ENCODE measurements at places on chromosomes 13 and 19.

- no peak for DNase-seq
Observed at GRCh38 chr19:57249329-57249728, 8.9 kb downstream of the ZNF805 start.

GRCh38 chr19:46428239-46429135, at the start of gene PNMA8C:
PNMA8C (minus strand) TSS chr19:46428936; CDS start chr19:46428359, 577 bp downstream.
- peak; percentile 32 for DNase-seq

- DNase-seq = no peak
Observed at GRCh38 chr19:8517551-8518442, 3.8 kb upstream of the ZNF414 start.

DNA sequence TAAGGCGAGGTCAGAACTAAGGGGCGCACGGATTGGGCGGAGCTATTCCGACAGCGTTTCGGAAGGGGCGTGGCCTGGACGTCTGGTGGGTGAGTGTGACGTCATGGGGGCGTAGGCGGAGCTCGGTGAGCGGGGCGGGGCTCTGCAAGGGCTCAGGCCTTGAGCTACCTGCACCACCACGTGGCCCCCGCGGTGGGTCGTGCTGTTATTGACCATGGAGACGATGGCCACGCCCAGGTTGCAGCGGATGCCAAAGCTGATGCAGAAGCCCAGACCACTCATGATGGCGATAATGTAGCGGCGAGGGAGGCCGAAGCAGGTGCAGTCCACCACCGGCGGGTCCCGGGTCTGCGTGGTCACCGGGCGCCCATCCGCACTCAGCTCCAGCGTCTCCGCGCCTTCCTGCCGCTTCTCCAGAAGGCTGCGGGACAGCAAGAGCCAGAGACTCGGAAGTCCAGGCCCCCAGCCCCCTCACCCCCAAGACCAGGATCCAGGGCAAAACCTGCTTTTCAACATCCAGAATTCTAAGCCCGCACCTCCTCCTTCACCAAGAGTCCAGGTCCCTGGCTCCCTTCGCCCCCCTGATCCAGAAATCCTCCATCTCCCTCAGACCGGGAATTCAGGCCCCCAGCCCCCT, 4.8 kb downstream of the SLC17A7 start:
- DNase-seq = no peak

GRCh38 chr13:42409075-42409474, 137.1 kb downstream of the AKAP11 start:
- no peak for DNase-seq

- no peak for DNase-seq
Observed at GRCh38 chr13:90047600-90047999, 1299.9 kb upstream of the MIR17HG start.

DNA sequence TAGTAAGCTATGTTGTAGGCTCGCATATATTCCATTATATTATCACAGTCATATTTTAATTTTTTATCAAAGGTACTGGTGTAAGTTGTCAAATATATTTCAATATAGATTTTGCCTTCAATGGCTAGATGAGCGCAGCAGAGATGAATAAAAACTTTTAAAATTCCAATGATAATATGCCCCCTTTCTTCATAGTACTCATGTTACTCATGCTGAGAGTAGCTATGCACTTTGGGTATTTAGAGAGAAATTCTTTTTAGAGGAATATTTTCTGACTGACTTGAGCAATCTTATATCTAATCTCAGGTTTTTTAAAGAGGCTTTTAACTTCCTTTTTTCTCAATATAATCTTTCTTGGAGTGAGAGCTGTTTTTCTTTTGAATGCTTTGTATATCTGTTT, 11.4 kb downstream of the ZNF254 start:
- DNase-seq = no peak

DNA sequence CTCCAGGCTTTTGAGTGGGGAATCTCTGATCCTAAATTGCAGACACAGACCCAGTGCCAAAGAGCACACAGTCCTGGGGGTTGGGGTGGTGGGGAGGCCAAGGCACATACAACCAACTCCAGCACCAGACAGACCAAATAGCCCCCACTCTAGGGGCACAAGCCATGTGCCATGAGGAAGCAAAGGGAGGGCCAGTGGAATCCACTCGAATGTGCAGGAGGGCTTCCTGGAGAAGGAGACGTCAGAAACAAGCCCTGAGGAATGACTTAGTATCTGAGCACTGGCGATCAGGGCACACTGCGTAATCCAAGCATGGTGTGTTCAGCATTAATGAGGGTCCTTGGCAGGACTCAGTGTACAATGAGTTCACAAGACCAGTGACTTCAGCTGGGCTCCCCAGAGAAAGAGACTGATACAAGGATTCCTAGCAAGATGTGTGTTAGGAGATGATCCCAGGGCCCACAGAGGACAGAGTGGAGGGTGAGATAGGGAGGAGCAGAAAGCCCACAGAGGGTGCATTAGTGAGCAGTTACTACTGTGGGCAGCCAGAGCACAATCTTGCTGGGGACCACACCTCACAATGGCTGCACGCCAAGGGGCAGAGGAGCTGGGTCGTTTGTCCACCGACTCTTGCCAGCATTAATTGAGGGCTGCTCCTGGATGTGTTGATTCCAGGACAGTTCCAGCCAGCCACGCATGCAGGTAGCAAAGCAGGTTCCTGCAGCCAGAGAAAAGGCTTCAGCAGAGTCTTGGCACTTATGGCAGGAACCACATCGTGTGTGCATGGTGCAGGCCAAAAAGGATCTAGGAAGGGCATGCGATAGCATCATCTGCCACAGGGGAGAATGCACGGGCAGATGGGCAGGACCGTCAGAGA, 152.6 kb upstream of the VSTM2B start:
- DNase-seq = no peak

DNA sequence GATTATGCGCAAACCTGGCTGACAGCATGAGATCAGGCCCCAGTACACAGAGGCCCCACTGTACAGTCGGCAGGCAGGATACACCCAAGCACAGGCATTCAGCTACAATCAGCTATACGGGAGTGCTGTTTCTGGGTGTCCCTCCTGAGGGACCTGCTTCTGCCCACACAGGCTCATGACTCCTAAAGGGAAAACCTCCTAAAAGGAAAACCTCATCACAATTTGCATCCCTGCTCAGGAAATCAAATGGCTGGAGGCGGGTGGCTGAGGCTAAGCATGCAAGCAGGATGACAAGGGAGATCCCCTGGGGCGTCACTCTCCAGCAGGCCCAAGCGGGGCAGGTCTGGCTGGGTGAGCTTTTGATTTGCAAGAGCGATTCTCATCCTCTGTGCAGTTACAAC, 99.8 kb downstream of the CRYL1 start:
- DNase-seq = no peak

DNA sequence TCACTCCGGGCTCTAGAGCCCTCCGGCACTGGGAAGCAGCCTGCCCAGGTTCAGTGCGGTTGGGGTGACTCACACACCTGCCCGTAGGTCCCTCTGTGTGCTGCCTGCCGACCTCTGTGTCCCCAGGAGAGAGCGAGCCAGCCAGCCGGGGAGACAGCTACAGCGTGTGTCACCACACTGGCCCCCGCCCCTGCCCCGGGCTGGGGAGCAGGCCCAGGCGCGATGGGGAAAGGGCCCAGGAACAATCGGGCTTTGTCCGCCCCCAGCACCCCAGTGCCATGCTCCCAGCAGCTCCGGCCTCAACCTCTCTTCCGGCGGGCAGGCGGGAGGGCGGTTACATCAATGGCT, at the start of gene KLK6:
Gene KLK6, minus strand, starts transcription at position 179 of the 348 bp plus-strand sequence. CDS start 1,487 bp downstream, outside the sequence.
- DNase-seq = no peak

GRCh38 chr19:49613374-49613773, 22.4 kb downstream of the PRR12 start:
- no peak for DNase-seq

DNA sequence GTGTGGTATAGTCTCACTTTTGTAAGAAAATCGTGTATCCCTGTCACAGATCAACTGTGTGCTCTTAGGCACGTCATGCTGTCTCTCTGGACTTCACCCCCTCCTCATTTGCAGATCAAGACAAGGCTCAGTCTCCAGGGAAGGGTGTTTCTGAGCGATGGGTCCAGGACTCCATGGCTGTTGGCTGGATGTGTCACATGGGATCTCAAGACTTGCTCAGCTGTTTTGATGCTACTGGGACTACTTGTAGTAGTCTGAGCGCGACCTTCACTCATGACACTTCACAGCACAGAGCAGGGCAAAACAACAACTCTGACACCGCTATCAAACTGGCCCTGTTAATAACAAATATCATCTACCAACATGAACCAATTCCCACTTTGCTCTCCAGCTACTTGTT, 36.2 kb downstream of the SMAD9 start:
- DNase-seq = no peak

DNA sequence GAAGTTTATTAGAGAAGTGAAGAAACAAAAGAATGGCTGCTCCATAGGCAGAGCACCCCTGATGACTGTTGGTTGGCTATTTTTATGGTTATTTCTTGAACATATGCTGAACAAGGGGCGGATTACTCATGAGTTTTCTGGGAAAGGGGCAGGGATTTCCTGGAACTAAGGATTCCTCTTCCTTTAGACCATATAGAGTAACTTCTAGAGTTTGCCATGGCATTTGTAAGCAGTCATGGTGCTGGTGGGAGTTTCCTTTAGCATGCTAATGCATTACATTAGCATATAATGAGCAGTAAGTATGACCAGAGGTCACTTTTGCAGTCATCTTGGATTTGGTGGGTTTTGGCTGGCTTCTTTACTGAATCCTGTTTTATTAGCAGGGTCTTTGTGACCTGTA, 38.7 kb upstream of the PCDH8 start:
- DNase-seq = no peak

DNA sequence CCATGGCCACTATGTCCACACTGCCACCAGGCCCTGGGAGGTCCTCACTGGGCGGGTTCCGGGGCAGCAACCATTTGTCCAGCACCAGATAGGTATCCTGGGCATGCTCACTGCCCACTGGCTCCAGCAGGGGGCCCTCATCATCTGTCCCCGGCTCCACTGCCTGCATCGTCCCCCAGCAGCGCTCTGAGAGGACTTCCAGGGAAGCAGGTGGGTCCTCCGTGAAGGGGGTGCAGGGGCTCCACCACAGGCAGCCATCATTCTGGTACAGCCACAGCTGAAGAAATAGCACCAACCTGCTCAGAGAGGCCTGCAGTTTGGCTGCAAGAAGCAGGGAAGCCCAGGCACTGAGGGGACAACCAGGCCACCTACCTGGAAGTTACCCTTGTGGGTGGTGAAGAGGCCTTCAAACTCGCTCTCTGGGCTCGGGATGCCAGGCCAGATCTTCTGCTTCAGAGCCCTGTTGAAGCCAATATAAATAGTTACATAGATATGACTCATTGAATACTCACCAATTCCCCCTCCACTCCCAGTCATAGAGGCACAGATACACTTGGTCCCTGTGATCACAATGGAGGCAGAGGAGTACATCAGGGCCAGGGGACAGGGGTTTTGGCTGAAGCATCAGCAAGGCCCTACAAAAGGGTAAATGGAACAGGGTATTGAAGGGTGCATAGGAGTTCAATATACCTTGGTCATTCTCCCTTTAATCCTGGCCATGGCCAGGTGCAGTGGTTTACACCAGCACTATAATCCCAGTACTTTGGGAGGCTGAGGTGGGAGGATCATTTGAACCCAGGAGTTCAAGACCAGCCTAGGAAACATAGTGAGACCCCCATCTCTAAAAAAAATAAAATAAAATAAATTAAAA, 4.1 kb downstream of the SWSAP1 start:
- no peak for DNase-seq

DNA sequence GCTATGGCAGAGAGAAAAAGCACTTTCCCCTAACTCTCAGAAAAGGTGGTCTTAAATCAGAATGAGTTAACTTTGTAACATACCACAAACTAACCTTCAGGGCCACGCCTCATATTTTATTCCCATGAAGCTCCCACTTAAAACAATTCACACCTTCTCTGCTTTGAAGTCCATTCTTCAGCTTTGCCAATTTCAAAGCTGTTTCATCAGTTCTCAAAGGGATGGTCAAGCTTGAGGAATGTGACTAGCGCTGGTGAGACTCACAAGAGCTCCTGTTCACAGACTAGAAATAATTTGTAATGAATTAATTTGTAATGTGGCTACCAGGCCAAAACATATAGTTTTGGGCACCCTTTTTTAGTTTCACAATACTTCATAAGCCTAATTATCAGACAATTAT, 68.2 kb downstream of the STK24 start:
- no peak for DNase-seq

GRCh38 chr13:72166102-72166650, 299.2 kb upstream of the DACH1 start:
- no peak for DNase-seq
